ENCODE measurements at places on chromosomes 7 and 10. TPM values are rescaled to one million over a fixed set of nuclear protein-coding genes. Genes with fewer than 3 reads are reported as not detected.

GRCh38 chr10:77281719-77282118, 355.9 kb downstream of the KCNMA1 start:
- DNase-seq, result no peak

GRCh38 chr7:97317575-97317974, 200.1 kb downstream of the SDHAF3 start:
- no peak for DNase-seq

GRCh38 chr7:113460067-113460466, 341.7 kb upstream of the SMIM30 start:
- peak; percentile 10 for DNase-seq

The SUPV3L1 gene
- total RNA-seq, result 25.1 TPM

DNA sequence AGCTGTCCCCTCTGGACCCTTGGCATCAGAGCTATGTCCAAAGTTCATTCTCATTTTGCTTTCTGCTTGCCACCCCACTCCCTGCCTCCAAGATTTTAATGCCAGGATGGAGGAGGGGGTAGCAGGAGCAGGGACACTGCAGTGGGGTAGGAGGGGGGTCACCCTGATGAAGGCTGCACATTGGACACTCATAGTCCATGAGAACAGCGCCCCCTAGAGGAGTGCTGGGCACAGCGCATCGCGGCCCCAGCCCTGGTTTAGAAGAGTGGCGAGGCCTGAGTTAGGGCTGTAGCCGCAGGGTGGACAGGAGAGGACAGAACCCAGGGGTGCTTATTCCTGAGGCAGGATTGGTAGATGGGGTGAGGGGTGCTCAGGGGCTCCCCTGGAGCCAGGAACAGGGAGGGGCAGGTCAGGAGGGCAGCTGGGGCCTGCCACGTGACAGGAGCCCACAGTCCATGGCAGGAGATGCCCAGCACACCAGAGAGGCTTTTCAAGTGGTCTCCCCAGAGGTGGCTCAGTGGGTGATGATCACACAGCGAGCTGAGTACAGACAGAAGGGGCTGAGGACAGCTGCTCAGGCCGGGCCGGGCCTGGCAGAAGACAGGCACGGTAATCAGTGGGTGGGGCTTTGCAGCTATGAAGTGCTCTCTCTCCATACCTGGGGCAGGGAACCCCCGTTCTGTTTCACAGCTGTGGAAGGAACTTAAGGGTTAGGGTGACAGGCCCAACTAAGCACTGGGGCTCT, 71.4 kb downstream of the NEURL1 start:
- DNase-seq, result peak; percentile 56
